ENCODE measurements at places on chromosomes 13 and 19.

GRCh38 chr19:11479090-11479897, 1.6 kb downstream of the ELAVL3 start:
- no peak for DNase-seq

DNA sequence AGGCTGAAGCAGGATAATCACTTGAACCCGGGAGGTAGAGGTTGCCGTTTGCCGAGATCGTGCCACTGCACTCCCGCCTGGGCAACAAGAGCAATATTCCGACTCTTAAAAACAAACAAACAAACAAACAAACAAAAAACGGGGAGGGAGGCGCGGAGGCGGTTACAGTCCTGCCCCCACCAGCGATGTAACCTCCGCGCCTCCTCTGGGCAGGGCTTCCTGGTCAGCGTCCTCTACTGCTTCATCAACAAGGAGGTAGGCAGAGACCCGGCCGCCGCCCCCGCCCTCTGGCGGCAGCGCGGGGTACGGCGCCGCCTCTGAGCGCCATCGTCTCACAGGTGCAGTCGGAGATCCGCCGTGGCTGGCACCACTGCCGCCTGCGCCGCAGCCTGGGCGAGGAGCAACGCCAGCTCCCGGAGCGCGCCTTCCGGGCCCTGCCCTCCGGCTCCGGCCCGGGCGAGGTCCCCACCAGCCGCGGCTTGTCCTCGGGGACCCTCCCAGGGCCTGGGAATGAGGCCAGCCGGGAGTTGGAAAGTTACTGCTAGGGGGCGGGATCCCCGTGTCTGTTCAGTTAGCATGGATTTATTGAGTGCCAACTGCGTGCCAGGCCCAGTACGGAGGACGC, 10.2 kb downstream of the SNRPD2 start:
- peak; percentile 69 for DNase-seq

DNA sequence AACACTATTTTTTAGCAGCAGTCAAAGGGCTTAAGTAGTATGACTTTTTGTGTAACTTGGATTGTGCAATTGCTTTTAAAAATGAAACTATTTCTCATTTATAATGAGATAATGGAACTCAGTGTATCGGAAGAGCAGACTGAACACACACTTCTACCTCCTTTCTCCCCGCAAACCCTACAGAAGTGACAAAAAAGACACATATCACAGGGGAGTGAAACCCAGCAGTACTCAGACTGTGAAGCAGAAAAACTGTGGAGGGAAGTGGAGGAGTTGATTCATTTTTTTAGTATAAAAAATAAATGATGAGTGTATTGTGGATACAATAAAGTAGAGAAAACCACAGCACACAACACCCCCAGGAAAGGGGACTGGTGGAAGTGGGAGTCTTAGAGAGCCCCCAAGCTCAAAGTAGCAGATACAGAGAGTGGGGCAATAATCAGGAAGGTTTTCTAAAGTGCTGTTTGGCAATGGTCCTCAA, 9.7 kb downstream of the LPAR6 start:
- no peak for DNase-seq

- DNase-seq, result no peak
These were observed 175.6 kb upstream of the SLITRK6 start for GRCh38 chr13:85974608-85975366.

- DNase-seq, result no peak
These were observed 23.3 kb downstream of the EXOSC8 start for GRCh38 chr13:37023871-37024270.

DNA sequence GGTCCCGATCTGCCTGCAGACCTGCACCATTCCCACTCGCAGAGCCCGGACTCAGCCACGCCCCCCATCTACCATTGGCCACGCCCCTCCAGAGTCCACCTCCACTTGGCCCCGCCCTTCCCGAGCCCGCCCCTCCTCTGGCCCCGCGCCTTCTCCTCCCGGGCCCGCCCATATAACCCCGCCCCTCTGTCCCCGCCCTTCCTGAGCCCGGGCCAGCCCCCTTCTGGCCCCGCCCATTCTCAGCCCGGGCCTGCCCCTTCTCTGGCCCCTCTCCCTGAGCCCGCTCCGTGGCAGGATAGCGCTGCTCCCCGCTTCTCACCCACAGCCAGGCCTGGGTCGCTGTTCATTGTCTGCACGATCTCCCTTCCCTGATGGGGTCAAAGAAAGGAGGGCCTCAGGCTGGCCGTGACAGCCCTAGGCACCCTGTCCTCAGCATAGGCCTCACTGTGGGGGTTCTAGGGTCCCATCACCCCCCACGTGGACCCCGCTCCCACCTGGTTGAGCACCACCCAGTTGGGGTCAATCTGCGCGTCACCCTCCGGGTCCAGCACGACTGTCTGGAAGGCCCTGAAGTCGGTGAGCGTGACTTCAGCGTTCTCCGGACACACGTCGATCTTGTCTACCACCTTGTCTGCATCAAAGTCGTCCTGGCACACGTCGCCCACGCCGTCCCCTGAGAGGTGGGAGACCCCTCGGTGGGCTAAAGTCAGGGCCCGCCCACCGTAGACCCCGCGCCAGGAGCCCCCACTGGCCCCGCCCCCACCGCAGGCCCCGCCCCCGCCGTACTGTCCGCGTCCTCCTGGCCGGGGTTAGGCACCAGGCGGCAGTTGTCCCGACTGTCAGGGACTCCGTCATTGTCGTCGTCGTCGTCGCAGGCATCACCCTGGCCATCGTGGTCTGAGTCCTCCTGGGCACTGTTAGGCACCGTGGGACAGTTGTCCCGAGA, 5.7 kb downstream of the COMP start:
- peak; percentile 40 for DNase-seq

- DNase-seq, result no peak
These were observed 14.6 kb downstream of the CCDC122 start for GRCh38 chr13:43864921-43865320.

- DNase-seq, result no peak
These were observed 12.9 kb downstream of the TINCR start for GRCh38 chr19:5554828-5555227.

GRCh38 chr19:3055741-3056416, 6.4 kb downstream of the TLE5 start:
- no peak for DNase-seq

- DNase-seq, result no peak
These were observed 168.4 kb upstream of the STARD13 start for GRCh38 chr13:33453936-33454335.

- DNase-seq, result no peak
These were observed 8.3 kb downstream of the RYR1 start for GRCh38 chr19:38441657-38442348.

DNA sequence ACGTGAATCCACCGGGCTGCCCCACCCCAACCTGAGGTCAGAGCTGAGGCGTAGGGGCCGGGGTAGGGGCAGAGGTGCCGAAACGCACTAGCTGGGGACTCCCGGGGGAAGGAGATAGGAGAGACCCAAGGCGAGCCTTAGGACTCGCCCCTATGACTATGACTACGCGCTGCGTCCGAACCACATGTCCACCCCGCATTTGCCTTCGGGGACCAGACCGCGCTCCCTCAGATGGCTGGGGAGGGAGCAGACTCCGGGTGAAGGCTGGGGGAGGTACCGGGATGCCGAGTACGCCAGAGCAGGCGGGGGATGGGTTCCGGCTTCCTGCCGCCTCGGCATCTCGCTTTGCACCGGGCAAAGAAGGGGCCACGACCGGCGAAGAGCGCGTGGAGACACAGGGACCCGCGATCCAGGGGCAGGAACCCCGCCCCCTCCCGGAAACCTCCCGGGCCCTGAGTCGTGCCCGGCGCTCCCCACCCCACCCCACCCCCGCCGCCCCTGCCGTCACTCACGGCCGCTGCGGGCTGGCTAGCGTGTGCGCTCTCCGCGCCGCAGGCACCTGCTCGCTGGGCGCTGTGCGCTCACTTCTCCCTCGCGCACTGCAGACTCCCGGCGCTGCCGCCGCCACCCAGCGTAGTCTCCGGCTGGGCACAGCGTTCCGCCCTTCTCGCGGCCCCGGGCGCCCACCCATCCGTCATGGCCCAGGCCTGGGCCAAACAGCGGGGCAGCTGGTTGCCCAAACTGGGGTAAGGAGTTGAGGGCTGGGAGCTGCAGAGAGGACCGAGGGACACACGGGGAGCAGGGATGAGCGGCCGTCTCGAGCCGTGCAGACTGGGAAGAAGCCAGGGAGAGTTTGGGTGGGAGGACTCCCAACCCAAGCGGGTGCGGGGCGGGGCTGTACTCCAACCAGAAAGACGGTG, 622 bp upstream of the VSTM2B start:
- no peak for DNase-seq

All from stimulated activated CD8-positive, alpha-beta memory T cell treated with anti-CD3 and anti-CD28 coated beads, Interleukin-15, amount 100 ng/mL, for 1 hour (primary cell).